Fibroblast of the aortic adventitia (primary cell): ENCODE measurements at places on chromosomes 7 and 10. TPM values are rescaled to one million over a fixed set of nuclear protein-coding genes. Genes with fewer than 3 reads are reported as not detected.

DNA sequence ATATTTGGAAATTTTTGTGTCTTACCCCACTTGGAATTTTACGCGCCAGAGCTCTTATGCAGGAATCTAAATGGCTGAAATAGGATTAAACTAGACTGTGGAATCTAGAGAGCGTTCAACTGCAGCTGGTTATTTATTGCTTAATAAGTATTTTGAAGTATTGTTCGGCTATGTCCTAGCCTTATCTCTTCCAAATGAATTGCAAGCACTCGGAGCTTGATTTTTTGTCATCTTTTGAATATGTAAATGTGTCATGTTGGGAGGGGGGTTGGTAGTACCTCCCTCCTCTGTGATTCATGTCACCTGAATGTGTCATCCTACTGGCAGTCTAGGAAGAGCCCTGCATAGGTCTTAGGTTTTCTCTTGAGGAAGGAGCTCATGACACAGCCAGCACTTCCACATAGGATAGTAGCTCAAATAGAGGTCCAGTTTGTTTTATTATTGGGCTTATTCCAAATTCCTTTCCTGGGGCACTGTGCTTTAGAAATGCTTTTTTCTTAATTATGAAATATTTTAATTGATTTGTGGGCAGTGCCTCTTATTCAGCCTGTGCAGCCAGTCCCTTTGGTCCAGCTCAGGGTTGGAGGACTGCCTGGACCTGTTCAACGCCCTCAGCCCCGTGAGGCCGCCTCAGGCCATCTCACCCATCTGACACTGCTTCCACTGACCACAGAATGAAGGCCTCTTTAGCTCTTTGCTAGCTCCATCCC is 22.5 kb upstream of the TRIL start:
- DNase-seq: peak; percentile 47

DNA sequence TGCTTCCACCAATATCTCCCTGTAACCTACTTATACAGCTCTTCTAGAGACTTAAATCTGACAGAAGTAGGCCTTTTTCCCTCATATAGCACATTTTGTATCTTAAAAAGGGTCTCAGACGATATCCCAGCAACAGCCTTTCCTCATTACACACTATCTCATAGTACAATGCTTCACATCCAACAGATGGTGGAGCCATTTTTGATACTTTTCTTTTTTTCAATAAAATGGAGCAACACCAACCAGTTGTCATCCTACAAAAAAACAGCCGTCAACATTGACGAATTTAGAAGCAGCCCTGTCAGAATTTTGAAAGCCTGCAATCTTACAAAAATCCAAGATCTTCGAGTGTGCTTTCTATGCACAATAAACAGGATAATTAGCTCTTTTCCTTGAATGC is 145.9 kb upstream of the NEBL start:
- no peak for DNase-seq

DNA sequence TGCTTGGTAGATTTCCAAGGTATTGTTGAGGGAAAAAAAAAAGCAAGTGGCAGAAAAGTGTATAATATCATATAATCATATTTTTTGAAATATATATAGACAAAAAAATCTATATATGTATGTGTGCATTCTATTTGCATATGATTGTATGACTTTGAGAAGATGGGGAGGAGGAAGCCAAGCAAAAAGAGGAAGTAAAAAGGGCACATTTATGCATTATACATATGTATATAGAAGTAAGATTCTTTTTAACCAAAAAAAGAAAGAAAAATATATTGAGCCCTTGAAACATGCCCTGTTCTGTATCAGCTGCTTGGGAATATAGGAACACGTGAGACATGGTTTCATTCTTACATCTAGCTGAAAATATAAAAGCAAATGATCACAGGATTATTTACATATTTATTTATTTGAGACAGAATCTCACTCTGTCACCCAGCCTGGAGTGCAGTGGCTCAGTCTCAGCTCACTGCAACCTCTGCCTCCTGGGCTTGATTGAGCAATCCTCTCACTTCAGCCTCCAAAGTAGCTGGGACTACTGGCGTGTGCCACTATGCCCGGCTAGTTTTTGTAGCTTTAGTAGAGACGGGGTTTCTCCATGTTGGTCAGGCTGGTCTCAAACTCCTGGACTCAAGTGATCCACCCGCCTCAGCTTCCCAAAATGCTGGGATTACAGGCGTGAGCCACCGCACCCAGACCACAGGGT is 18.0 kb upstream of the SLF2 start:
- DNase-seq: no peak

DNA sequence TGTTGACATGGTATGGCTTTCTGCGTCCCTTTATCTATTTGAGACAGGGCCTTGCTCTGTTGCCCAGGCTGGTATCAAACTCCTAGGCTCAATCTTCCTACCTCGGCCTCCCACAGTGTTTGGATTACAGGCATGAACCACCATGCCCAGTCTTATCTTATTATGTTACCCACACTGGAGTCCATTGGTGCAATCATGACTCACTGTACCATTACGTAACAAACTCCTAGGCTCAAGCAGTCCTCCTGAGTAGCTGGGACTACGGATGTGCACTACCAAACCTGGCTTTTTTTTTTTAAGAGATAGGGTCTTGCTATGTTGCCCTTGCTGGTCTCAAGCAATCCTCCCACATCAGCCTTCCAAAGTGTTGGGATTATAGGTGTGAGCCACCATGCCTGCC is 66.7 kb downstream of the CCDC3 start:
- peak; percentile 45 for DNase-seq

DNA sequence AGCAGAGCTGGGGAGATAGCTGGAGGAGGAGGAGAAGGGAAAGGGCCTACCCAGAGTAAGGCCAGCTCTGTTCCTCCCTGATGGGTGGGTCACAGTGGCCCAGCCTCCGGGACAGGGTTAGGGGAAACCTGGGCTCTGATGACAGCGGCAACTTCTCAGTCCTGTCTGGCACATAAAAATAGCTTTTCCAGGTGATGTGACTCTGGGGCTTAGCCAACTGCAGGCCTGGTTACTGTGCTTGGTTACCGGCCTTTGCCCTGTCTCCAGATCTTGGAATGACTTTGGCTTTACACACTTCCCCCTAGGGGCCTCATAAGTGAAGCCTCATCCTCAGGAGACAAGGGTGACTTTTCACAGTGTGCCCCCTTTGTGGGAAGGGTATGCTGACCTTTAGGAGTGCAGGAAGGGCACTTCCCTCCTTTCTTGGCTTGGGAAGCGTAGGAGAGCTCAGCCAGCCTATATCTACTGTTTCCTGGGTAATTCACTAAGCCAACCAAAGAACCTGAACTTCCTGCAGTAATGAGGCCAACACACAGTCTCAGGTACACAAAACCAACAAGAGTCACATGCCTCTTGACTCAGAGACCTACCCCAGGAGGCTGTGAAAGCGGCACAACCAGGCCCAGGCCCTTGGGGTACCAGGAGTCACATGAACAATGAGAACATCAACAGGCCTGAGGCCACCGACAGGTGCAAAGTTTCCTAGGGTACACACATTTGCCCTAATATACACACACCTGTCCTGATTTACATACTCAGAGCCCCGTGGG is 11.7 kb upstream of the HILPDA start:
- no peak for DNase-seq

The ACTL6B gene
- total RNA-seq: not detected in 2 replicates

DNA sequence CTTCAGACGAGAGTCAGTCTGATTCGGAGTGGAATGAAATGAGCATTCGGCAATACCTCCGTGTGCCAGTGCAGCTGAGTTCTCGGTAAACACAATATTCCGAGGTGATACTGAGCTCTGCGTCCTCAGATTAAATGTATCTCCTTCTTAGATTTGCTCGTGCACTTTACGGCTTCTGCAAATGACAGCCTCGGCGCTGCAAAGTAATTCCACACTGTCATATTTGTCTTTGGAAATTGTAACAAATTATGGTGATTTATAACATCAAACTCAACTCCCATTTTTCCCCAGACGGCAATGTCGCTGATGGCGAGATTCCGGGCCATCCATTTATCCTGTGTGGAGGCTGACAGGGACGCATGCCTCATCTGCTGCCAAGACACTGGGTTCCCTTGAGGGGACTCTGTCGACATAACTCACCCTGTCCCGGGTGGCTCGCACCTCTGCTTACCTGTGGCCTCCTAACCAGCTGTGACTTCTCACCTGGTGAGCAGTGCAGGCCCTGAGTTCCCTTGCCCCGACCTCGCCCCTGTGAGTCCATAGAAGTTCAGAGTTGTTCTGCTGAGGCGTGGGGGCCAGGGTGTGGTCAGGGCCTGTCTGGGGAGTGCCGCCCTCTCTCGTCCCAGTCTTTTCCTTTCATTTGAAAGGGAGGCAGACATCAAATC is 201.9 kb downstream of the ADARB2 start:
- no peak for DNase-seq

DNA sequence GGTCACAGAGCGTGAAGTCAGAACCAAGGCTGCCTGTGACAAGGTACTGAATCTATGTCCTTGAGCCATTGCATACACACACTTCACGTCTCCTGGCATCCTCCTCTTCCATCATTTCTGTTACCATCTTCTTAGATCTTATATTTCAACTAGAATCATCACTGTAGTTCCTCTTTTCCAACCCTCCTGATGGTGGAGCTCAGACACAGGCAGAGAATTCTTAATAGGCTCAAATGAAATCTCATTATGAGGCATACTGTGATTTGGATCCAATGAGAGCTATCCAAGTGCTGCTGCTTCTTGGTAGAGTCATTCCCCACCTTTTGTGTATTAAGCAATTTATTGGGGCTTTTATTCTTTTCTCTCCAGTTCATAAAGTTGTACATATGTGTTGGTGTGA is 113.2 kb downstream of the CALCR start:
- no peak for DNase-seq

DNA sequence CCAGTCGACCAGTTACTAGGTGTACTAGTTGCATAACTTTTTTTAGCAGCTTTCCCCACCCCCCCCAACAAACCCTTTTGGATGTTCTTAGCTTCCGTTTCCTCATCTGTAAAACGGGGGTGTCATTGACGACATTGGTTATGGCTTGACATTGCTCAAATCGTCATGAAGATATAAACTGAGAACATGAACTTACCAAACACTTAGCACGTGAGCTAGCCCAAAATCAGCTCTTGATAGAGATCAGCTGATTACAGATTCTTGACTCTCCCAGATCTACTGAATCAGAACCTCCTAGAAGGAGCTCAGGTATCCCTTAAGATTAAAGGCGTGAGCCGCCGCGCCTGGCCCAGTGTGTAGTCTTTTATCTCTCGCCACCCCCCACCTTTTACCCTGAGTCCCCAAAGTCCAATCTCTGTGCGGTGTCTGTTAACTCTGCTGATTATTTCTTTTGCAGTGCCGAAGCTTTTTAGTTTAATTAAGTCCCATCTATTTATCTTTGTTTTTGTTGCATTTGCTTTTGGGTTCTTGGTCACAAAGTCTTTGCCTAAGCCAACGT is 1.0 kb upstream of the GNA12 start:
- no peak for DNase-seq

GRCh38 chr7:79377097-79377496 is 76.4 kb downstream of the MAGI2 start:
- peak; percentile 72 for DNase-seq

The TRPV5 gene
- total RNA-seq: not detected in 2 replicates

The MYL10 gene
- total RNA-seq: not detected in 2 replicates

DNA sequence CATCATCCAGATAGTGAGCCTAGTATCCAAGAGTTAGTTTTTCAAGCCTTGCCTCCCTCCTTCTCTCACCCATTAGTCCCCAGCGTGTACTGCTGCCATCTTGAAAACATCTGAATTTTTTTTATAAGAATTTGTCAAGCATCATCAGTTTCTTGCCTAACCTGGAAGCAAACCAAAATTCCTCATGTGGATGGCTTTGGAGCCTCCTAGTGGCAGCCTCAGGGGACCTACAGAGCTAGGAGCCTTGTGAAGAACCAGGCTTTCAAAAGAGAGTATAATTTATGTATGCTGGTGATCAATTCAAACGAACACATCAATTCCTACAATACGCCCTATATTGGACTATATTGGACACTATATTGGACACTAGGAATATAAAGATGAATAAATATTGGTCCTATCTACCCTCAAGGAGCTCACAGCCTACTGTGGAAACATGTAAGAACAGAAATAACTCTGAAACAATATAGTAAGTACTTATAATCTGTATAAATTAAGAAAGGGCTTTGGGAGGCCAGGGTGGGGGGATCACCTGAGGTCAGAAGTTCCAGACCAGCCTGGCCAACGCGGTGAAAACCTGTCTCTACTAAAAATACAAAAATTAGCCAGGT is 63.4 kb downstream of the HPSE2 start:
- peak; percentile 0 for DNase-seq

- no peak for DNase-seq
Observed at GRCh38 chr10:108653531-108653930, 1269.8 kb downstream of the XPNPEP1 start.

- no peak for DNase-seq
Observed at GRCh38 chr7:132980402-132980801, 101.5 kb downstream of the CHCHD3 start.

GRCh38 chr10:61987951-61988379 is 86.5 kb downstream of the ARID5B start:
- DNase-seq: peak; percentile 48

The ERVW-1 gene
- not detected in 2 replicates for total RNA-seq

- DNase-seq: no peak
Observed at GRCh38 chr7:164882-165660, 27.3 kb upstream of the FAM20C start.

The GJD4 gene
- total RNA-seq: 0.09 TPM in 1 of 2 replicates, not detected in the other
